ENCODE measurements at places on chromosomes 1 and 21. TPM values are rescaled to one million over a fixed set of nuclear protein-coding genes. Genes with fewer than 3 reads are reported as not detected.

FGR gene
- 5.1 TPM for total RNA-seq

KIRREL1 gene
- total RNA-seq, result 11.3 TPM

NCDN gene
- 22.8 TPM for total RNA-seq

S100A14 gene
- 6.3 TPM for total RNA-seq

DNA sequence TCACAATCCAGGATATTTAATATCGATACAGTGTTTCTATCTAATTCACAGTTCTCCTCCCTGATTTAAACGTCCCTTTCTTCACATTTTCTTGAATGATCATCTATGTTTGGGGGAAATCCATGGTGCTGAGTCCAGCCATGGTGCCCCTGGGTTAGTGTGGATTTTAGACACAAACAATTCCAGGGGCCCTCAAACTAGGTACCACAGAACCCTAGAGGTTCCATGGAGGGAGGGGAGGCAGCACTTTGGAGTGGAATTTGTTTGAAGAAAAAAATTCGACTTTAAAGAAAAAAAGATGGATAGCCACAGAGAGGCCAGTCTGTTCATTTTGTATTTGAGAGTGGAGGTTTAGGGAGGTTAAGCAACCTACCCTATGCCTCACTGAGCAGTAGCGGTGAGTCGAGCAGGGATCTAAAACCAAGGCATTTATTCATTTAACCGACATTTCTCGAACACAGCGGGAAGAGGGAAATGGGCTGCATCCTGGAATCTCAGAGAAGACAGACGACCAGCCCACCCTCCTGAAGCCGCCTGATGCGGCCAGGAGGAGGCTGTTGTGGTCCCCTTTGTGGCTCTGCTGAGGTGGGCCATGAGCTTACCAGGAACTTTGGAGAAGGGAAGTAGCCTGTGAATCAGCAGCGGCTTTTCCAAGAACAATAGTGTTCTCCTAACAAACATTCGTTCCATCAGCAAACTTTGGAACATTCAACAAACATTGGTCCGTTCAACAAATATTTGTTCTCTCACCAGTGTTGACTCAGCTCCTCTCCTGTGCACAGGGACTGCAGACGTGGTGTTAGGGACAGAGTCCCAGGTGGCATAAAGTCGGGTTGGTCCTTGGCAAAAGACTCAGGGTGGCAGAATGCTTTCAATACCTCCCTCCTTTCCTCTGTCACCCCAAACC lies 103.5 kb upstream of the ZBTB40 start:
- DNase-seq, result no peak

- peak; percentile 90 for DNase-seq
Observed at GRCh38 chr21:44299458-44300261, at the start of gene PFKL. PFKL (plus strand) TSS chr21:44300053; CDS start chr21:44300106, 53 bp downstream.

- DNase-seq, result no peak
Observed at GRCh38 chr1:154798645-154799044, 71.4 kb downstream of the KCNN3 start.

- no peak for DNase-seq
Observed at GRCh38 chr1:154410185-154410827, 5.2 kb downstream of the IL6R start.

Measured in Right ventricle myocardium inferior (tissue), 1 donor.